Endothelial cell (in vitro differentiated cells): ENCODE measurements at places on chromosomes 16 and 17.

- DNase-seq: no peak
Measured at GRCh38 chr17:31148205-31148604, 53.4 kb downstream of the NF1 start.

DNA sequence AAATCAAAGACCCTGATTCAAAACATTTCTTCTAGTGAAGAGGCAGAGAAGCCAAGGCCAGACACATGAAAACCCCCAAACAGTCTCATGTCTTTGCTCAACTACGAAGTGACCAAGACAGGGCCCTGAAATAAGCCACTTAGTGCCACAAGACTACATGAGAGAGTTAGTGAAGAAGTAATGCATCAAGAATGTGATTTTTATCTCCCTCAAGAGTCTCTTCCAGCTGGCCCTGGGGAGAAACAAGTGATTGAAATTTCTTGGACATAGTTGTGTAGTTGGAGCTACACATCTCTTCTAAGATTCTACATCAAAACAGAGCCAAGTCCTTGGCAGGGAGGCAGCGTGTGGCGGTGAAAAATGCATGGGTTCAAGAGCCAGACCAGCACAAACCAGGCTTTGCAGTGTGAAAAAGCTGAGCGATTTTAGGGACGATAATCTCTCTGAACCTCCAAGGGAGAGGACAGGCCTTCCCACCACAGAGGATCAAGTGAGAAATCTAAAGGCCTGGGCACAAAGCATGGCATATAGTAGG, 30.6 kb downstream of the LYRM1 start:
- no peak for DNase-seq

GRCh38 chr17:1529863-1530262, 13.5 kb upstream of the INPP5K start:
- DNase-seq: no peak

GRCh38 chr16:51607201-51607651, 456.2 kb upstream of the SALL1 start:
- DNase-seq: no peak

- DNase-seq: no peak
Measured at GRCh38 chr17:18323007-18323406, 7.9 kb downstream of the SMCR8 start.

- DNase-seq: peak; percentile 97
Measured at GRCh38 chr17:14300575-14301278, at the start of gene HS3ST3B1. Gene HS3ST3B1, plus strand, starts transcription at chr17:14301081. Its CDS starts 438 bp downstream, at chr17:14301519.

GRCh38 chr16:80627108-80627507, 86.3 kb downstream of the DYNLRB2 start:
- no peak for DNase-seq

DNA sequence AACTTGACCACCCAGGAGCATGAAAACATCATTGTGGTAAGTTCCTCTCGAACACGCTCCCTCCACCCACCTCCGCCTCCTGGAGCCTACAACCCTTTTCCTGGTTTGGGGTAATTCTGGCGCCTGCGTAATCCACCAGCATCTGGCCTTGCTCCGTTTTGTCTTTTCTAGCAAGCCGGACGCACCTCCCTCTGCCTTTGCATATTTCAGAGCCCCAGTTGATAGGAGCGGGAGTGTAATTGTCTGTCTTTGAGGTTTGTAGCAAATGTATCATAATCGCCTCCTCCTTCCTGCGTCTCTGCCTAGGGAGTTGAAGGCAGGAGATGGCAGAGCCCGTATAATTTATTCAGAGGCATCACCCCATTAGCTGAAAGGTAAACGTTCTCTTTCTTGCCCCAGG, 121.3 kb upstream of the PLCG2 start:
- no peak for DNase-seq

GRCh38 chr16:79599256-79599836, 1.2 kb downstream of the MAF start:
- DNase-seq: peak; percentile 39

DNA sequence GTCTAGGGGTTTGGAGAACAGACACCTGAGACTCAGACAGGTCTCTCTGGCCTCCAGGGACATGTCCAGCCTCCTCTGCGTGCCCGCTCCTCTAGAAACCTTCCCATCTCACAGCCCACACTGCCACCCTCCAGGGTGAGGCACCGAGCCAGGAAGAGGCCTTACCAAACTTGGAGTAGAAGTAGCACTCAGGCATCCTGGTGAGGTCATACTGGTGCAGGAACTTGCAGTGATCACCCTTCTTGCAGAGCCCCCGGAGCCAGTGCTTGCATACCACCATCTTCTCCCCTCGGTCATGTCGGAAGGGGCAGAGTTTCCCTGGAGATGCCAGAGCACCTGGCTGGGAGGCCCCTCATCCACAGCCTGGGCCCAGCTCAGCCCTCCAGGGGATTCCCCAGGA, 4.2 kb downstream of the CPSF4L start:
- no peak for DNase-seq

DNA sequence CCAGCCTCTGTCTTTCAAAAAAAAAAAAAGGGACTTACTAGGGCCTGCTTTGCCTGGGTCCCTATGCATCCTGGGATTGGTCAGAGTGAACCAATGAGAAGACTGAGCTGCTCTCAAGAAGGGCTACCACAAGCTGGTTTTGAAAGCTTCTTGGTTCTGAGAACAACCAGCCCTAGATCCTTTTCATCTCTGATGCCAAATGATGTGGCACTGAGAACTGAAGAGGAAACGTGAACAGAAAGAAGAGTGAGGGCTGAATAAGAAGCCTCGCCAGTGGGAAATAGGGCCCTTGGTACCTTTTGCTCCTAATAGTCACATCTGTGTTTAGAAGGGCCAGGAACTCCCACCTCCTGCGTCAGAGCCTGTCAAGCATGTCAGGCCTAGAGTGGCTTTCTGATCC, 10.7 kb downstream of the TACO1 start:
- no peak for DNase-seq

DNA sequence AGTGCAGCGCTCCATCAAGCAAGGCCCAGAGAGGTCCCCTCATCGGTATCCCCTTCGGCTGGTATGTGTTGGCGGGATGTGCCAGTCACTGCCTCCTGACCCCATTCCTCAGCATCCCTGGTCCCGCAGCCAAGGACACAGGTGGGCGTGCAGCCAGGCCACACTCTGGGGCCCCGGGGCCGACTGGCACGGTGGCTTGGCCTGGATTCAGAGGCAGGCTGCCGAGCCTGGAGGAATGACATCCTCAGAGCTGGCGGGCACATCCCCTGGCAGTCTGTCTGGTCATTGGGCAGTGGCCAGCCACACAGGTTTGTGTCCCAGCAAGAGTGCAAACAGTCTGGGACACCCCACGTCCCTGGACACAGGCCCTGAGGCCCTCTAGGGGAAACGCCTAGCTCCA, 111.1 kb downstream of the SDK2 start:
- no peak for DNase-seq

GRCh38 chr17:49656247-49656646, 21.6 kb downstream of the SPOP start:
- DNase-seq: no peak

DNA sequence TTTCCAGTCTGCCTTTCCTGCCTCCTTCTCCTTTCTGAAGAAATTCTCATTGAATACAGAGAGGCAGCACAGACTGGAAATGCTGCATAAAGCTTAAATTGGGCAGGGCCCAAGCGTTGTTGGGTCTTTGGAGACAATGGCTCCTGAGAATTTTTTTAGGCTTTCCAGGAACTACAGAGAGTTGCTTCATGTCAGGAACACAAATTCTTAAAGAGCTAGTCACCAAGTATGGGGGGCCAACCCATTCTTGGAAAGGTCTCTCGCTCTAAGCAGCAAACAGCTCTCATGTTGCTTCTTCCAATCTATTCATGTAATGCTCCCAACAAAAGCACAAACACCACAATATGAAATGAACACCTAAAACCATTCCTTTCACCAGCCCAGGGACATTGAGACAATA, 6.9 kb downstream of the HNF1B start:
- DNase-seq: no peak

DNA sequence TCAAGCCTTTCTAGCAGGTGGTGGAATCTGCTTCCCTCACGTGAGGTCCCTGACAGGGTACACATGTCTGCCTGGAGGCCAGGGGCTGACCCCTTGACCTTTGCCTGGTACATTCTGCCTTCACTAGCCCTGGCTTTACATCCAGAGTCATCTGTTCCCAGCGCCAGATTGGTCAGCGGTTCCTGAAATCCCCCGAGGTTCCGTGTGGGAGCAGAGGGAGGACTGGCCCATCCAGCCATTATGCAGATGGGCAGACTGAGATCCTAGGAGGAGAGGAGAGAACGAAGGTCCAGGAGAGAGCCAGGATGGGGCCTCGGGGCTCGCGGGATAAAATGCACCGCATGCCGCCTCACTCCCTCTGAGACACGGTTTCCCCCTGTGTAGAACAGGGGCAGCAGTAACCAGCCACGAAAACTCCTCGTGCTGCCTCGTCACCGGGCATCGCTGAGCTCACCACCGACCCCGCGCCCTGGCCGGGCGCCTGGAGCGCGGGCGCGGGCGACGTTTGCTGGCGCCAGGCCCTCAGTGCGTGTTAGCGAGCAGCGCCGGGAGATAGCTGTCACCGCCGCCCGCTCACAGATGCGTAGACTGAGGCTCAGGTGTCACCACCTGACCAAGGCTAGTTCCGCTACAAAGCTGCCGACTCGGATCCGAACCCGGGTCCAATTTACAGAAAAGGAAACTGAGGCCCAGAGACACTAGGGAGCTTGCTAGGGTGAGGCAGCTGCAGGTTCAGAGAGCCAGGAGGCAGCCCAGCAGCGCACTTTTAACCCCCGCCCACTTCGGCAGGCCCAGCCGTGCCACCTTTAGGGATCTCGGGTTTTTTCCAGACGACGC, 811 bp upstream of the MAP2K3 start:
- DNase-seq: no peak

DNA sequence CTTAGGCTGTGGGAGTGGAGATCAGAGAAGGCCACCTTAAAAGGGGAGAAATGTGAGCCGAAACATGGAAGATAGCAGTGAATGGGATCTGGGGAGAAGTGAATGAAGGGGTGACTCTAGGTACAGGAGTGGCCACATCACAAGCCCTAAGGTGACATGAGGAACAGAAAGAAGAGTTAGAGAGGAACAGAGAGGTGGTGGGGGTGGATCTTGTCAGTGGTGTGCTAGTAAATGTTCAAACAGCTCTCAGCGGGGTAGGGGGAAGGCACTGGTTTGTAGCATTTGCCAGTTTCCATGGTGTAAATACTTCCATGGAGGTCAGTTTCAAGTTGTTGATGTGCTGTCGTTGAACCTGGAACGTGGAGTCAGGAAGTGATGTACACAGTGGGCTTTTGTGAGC, 90.8 kb downstream of the SDR42E1 start:
- DNase-seq: no peak

- peak; percentile 78 for DNase-seq
Measured at GRCh38 chr17:82300707-82301270, 16.6 kb downstream of the CD7 start.

DNA sequence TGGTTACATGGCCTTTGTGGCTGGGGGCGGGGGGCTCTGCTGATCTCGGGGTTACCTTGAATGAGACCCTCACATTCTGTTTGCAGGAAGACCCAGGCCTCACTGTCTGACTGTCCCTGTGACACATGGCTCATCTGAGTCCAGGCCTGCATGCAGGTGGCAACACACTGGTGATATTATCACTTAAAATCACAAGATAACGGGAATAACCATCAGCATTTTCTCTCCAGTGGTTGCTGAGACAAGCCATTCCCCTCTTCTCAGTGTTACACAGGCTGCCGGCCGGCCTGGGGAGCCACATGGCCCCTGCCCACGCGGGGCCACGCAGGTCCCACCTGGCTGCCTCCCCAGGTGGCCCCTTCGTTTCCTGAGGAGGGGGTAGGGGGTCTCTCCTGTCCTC, 197.6 kb downstream of the ENGASE start:
- DNase-seq: no peak

DNA sequence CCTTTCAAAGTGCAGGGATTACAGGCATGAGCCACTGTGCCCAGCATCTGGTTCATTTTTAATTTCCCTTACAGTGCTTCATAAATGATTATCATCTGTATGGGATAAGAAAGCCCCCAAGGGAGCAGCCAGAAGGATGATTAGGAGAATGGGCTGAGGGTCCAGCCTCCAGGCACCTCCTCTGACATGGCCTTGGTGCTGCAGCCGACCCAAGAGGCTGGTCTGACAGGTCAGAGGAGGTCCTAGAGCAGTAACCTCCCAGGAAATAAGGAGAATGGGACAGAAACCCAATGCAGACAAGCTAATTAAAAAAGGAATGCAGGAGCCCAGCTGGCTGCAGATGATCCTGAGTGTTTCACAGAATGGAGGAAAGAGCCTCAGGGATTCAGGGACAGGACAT, 29.0 kb downstream of the MRC2 start:
- DNase-seq: no peak

GRCh38 chr17:80819422-80820164, 172.0 kb upstream of the CHMP6 start:
- no peak for DNase-seq

DNA sequence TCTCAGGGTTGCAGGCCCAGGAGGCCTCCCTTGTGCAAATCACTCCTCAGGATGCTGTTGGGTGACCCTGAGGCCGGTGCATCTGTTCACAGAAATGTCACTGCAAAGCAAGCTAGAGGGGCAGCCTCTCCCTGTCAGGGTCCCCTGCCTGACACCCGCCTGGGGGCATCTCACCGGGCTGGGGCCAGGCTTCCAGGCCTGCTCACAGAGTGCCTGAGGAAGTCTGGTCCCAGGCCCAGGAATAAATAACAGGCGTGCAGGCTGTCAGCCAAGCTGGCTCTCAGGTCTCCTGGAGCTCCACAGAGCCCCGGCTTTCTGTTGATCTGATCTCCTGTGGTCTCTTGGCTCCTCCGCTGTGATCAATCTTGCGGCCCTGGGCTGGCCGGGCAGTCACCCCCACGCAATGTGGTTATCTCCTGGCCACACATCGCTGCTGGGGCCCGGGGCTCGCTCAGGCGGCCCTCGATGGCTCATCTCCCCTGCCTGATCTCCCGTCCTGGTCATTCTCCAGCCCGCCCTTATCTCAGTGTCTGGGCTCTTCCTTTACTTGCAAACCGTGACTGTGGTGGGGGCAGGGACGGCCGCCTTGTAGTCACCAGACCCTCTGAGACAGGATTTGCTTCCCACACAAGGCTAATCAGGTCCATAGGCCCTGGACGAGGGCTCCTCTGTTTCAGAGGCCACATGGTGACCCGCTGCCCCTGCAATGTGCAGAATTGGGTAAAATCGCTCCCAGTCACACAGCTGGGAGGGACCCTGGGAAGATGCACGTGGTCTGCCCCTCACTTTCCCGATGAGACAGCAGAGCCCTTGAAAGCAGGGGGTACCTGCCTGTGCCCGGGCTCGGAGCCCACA, 231.2 kb upstream of the GSE1 start:
- no peak for DNase-seq

DNA sequence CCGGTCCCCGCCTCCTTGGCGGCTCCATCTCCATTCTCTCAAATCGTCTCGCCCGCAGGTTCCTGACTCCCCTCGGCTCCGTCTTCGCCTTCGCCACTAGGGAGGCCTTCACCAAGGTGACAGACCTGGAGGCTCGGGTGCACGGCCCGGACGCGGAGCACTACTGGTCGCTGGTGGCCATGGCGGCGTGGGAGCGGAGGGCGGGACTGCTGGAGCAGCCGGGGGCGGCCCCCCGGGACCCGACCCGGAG, 862 bp downstream of the GLTPD2 start:
- no peak for DNase-seq

GRCh38 chr16:13018026-13018425, 116.6 kb downstream of the SHISA9 start:
- DNase-seq: no peak

- peak; percentile 21 for DNase-seq
Measured at GRCh38 chr17:75152922-75153779, 1.2 kb downstream of the JPT1 start.
